ENCODE measurements at places on chromosomes 7 and 10. TPM values are rescaled to one million over a fixed set of nuclear protein-coding genes. Genes with fewer than 3 reads are reported as not detected.

The CNTNAP2 gene
- total RNA-seq, result not detected

The DPYSL4 gene
- 0.64 TPM for total RNA-seq

The FAM131B gene
- total RNA-seq, result not detected

The NUTM2A gene
- 1.6 TPM for total RNA-seq

The FBXO24 gene
- total RNA-seq, result 0.66 TPM

The NUTM2B gene
- 0.34 TPM for total RNA-seq

The NHLRC2 gene
- total RNA-seq, result 4.6 TPM

The KCNH2 gene
- 2.3 TPM for total RNA-seq

The BPGM gene
- 46.6 TPM for total RNA-seq

The HOXA10 gene
- not detected for total RNA-seq

The TCAF2 gene
- total RNA-seq, result 30.2 TPM

The TLX1 gene
- not detected for total RNA-seq

The WASHC2C gene
- 69.3 TPM for total RNA-seq

The CCL26 gene
- total RNA-seq, result not detected

- no peak for DNase-seq
These were observed 24.3 kb downstream of the SRRM3 start for GRCh38 chr7:76225951-76226350.

DNA sequence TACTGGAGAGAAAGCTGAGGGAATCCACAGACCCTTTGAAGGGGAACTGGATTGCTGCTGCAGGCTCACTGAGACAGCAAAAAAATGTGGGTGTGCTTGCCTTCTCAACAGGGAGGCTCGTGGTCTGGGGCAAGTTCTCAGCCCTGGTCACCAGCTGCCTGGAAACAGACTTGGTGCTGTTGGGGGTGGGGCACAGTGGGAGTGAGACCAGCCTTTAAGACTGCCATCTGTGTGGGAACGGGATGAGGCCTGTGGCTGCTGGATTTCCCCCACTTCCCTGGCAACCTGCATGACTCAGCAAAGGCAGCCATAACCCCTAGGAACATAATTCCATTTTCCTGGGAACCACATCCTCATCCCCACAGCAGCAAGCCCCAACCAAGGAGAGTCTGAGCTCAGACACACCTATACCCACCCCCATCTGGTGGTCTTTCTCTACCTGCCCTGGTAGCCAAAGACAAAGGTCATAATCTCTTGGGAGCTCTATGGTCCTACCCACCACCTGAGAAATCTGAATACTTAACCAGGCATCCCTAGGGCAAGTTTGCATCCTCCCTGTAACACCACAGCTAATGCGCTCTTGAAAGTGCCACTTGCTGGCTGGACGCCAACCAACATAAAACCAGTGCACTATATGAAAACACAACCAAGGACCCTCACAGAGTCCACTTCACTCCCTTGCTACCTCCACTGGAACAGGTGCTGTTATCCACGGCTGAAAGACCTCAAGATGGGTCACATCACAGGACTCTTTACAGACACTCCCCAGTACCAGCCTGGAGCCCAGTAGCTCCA is 45.0 kb upstream of the TFEC start:
- no peak for DNase-seq

GRCh38 chr7:95906851-95907250 is 134.5 kb downstream of the DYNC1I1 start:
- no peak for DNase-seq

DNA sequence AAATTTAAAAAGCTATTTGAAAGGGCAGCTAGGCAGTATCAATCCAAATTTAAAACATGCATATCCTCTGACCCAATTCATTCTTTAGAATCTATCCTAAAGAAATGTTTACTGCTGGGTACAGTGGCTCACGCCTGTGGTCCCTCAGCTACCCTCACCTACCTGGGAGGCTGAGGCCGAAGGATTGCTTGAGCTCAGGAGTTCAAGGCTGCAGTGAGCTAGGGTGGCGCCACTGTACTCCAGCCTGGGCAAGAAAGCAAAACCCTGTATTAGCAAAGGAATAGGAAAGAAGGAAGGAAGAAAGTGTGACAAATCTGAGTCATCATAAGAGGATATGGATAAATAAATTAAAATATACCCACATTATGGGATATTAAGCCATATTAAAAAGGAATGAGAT is 36.3 kb downstream of the C7orf33 start:
- DNase-seq, result no peak

GRCh38 chr10:14126697-14127440 is 203.9 kb downstream of the FRMD4A start:
- DNase-seq, result no peak

GRCh38 chr10:96863922-96864543 is 31.9 kb downstream of the LCOR start:
- DNase-seq, result no peak

GRCh38 chr7:25381818-25382589 is 153.7 kb upstream of the NPVF start:
- no peak for DNase-seq

DNA sequence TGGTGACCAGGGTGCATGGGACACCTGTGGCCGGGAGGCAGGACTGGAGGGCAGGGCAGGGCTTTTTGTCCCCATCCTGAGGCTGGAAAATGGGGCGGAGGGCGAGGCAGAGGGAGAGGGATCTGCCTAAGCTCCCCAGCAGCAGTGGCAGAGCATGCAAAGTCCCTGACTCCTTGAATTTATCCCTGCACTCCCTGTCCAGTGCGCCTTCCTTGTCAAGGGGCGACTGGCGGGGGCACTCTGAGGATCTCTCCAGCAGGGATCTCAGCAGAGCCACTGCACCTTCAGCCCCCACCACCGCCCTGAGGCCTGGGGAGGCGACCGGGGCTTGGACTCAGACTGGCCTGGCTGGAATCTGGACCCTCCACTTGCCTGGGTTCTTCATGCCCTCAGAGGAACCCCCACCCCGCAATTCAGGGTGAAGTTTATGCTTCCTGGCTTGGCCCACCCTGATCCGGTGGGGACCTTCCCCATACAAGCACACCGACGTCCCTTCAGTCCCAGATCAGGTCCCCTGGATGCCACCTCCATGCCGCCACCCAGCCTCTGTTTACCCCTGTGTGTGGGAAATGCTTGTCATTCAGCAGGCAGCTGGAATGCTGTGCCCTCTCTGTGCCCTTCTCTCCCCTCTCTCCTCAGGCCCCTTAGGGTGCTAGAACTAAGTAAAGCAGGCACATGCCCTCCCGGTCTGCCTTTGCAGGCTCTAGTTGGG is 46.3 kb downstream of the CDH23 start:
- no peak for DNase-seq

GRCh38 chr7:137633133-137633532 is 213.6 kb downstream of the DGKI start:
- DNase-seq, result no peak

DNA sequence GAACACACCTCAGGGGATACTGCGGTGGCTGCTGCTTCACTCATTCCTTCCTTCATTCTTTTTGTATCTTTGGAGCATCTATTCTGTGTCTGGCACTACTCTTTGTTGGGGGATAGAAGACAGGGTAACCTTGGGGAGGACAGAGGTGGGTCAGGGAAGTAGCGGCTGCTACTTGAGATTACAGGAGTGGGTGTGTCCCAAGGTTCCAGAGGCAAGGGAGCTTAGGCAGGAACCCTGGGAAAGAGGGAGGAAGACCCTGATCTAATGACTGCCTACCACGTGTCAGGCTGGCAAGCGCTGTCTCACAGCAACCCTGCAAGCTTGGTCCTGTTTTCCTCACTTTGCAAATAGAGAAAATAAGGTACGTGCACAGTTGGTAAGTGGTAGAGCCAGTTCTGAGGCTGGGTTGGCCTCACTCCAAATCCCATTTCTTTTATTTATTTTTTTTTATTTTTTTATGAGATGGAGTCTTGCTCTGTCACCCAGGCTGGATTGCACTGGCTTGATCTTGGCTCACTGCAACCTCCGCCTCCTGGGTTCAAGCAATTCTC is 985.9 kb upstream of the ZNF722 start:
- no peak for DNase-seq

GRCh38 chr7:86448856-86449255 is 194.9 kb upstream of the GRM3 start:
- DNase-seq, result no peak

DNA sequence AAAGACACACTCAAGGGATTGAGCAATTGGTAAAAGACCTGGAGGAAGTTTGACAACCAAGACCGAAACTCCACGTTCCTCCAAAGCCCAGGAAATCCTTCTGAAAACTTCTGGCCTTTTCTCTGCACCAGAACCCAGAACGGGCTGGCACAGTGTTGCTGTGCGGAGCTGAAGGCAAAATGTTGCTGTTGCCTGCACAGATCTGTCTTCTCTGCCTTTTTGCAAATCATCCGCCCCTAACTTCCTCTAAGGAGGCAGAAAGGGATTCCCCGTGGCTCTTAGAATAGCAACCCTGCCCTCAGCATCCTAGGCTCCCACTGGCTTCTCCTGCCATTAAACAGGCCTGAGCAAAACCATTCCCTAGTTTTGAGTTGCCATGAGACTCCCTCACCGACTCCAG is 44.9 kb downstream of the FIGNL1 start:
- no peak for DNase-seq

GRCh38 chr10:117476281-117476680 is 66.3 kb upstream of the EMX2 start:
- DNase-seq, result no peak

GRCh38 chr10:67015225-67015624 is 89.4 kb downstream of the LRRTM3 start:
- no peak for DNase-seq

- DNase-seq, result no peak
These were observed 70.0 kb downstream of the CHRM2 start for GRCh38 chr7:136938476-136938875.

GRCh38 chr10:2994221-2994961 is 73.0 kb upstream of the PFKP start:
- no peak for DNase-seq

DNA sequence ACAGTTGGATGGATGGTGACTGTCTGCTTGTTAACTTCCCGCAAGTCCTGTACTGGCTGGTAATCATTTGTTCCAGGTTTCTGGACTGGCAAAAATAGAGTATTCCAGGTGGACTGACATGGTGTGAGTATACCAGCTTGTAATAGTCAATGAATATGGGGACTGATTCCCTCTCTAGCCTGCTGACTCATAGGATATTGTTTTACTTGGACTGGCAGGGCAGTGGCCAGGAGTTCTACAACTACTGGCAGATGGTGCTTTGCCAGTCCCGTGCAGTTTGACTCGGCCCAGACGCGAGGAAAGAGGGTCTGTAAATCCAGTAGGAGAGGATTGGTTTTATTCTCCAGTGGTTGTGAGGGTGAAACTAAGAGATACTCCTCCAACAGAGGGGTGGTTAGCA is 78.0 kb downstream of the PRR15 start:
- DNase-seq, result no peak

DNA sequence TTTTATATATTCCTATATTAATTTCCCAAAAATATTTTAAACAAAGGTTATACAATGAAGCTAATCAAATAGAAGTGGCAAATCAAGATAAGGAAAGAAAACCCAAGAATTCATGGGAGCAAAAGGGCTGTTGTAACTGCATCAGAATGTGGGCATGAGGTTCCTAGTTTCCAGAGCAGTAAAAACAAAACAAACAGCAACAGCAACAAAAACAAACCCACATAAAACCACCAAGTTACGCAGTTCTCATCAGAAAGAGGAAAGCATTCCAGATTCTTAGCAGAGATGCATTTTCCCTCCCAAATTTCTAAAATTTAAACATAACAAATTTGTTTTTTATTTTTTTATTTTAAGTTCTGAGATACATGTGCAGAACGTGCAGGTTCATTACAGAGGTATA is 34.8 kb upstream of the MSMB start:
- no peak for DNase-seq

DNA sequence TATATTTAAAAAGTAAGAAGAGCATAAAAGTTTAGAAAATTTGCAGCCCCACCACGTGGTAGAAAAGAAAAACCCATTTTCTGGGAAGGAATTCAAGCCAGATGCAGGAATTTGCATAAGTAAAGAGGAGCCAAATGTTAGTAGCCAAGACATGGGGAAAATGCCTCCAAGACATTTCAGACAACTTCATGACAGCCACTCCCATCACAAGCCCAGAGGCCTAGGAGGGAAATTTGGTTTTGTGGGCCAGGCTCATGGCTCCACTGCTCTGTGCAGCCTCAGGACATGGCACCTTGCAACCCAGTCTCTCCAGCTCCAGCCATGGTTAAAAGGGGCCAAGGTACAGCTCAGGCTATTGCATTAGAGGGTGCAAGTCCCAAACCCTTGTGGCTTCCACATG is 411.9 kb downstream of the THSD7A start:
- DNase-seq, result no peak

DNA sequence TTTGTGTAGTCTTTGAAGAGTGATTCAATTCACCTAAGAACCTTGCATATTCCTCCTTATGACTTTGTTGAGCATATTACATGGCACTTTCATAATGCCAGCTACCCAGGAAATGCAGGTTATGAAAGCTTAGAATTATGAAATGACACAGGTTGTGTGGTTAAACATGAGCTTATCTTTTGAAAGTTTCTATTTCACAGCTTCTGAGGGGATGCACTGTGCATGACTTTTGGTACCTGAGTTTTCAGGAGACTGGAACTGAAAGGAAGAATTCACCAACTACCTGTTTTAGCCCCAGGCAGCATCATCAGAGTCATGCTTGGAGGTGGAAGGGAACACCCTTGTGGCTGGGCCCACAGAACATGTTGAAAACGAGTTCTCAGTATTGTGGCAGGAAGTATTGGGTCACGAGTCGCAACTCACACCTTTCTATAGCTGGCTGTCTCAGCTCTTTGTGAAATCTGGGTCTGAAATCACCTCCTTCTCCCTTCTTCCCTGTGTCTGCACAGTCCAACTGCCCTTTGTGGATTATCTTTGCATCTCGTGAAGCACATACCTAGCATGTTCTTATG is 228.2 kb downstream of the PTEN start:
- DNase-seq, result peak; percentile 93

- no peak for DNase-seq
These were observed 47.6 kb downstream of the TSPAN15 start for GRCh38 chr10:69498711-69499471.
